ENCODE measurements at places on chromosomes 1 and 21. TPM values are rescaled to one million over a fixed set of nuclear protein-coding genes. Genes with fewer than 3 reads are reported as not detected.

The GPR25 gene
- not detected for total RNA-seq

GRCh38 chr1:31901838-31902509, 36.2 kb downstream of the PTP4A2 start:
- no peak for DNase-seq

The CLCA4 gene
- total RNA-seq = not detected

GRCh38 chr21:37196847-37197246, 70.3 kb downstream of the VPS26C start:
- no peak for DNase-seq

DNA sequence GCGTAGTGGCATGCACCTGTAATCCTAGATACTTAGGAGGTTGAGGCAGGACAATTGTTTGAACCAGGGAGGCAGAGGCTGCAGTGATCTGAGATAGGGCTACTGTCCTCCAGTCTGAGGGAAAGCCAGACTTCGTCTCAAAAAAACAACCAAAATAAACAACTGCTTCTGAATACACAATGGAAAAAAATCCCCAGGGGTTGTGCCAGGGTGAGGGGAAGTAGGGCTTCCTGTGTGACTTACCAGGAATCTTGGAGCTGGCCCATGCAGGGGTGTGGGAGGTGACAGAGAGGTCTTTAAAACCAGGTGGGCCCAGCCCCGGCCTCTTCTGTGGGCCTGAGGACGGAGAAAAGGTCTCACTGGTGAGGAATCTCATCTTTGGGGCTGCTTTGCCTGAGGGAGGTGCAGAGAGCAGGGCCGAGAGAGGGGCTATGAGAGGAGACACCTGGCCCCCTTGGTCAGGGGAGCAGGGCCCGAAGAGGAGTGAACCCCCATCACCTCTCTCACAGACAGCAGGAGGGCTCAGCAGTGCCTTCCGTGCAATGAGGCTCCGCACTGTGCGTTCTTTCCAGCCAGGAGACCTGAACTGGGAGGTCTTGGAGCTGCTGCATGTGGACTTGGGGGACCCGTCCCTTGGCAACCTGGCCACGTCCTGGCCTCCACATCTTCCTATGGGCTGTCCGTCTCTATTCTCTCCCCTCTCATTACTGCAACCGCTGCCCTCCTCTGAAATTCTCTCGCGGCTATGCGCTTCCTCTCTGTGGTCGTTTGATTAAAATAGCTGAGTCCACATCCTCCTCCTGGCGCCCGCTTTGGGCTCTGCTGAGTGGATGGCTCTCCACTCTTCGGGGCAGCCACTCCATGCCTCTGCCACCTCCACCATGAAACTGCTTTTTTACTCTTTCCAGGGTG, 10.7 kb downstream of the PLA2G5 start:
- no peak for DNase-seq

DNA sequence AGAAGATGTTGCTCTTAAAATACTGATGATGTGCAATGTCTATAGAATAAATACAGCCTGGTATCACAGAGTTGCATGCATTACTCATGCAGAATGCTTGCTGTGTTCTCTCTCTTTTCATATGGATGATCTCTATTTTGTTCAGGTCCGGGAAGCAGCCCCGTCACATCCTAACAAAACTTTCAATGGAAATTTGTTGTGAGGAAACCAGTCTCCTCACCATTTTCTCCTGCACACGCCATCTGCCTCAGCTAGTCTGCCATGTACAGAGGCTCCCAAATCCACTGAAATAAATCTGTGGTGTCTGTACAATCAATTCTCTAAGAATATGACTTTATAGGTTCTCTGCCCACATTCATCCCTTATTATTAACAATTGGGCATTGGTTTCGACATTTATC, 42.4 kb downstream of the DAB1 start:
- no peak for DNase-seq

GRCh38 chr21:27693376-27693775, 726.5 kb upstream of the ADAMTS5 start:
- no peak for DNase-seq

DNA sequence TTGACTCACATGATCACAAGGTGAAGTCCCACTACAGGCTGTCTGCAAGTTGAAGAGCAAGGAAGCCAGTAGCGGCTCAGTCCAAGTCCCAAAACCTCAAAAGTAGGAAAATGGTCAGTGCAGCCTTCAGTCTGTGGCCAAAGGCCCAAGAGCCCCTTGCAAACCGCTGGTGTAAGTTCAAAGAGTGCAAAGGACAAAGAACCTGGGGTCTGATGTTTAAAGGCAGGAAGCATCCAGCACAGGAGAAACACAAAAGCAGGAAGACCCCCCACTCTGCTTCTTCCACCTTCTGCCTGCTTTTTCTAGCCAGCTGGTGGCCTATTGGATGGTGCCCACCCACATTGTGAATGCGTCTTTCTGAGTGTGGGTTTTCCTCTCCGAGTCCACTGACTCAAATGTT, 2222.6 kb downstream of the MRPL39 start:
- DNase-seq = no peak
